Neural crest cell (in vitro differentiated cells): ENCODE measurements at places on chromosomes 1 and 21.

GRCh38 chr1:18751425-18751824, 108.0 kb downstream of the TAS1R2 start:
- DNase-seq: no peak

DNA sequence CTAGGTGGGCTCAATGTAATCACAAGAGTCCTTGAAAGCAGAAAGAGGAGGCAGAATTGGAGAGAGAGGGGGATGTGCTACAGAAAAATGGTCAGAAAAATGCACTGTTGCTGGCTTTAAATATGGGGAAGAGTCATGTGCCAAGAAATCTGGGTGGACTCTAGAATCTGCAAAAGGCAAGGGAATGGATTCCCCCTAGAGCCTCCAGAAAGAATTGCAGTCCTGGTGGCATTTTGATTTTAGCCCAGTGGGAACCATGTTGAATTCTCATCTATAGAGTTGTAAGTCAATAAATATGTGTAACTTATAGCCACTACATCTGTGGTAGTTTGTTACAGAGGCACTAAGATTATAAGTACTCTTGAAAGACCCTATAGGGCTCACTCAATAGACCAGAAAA, 210.3 kb downstream of the ASTN1 start:
- DNase-seq: no peak

- peak; percentile 87 for DNase-seq
These were observed 19.7 kb downstream of the MFAP2 start for GRCh38 chr1:16960560-16961296.

GRCh38 chr1:80582980-80583379, 1217.8 kb upstream of the ADGRL2 start:
- DNase-seq: no peak

DNA sequence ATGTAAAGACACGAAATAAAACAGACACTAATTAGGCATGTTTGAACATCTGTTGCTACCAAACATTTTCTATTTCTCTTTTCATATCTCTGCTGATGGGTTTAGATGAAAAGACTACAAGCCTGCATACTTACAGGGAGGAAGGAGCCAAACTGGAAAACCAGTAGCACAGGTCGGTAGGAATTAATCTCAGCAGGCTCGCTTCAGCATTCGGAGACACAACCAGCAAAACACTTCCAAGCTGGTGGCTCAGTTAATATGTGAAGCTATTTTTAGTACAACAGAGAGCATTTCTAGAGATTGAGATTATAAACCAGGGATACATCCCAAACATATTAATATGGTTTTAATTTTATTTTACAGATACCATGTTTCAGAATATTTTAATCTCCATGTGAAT, 300.9 kb upstream of the GREM2 start:
- DNase-seq: no peak

- no peak for DNase-seq
These were observed 3.1 kb upstream of the DIPK1A start for GRCh38 chr1:92964316-92964715.
